ENCODE measurements at places on chromosomes 3 and 15.
A peak's percentile ranks its signal among the peaks of the same experiment; 100 is the strongest.

DNA sequence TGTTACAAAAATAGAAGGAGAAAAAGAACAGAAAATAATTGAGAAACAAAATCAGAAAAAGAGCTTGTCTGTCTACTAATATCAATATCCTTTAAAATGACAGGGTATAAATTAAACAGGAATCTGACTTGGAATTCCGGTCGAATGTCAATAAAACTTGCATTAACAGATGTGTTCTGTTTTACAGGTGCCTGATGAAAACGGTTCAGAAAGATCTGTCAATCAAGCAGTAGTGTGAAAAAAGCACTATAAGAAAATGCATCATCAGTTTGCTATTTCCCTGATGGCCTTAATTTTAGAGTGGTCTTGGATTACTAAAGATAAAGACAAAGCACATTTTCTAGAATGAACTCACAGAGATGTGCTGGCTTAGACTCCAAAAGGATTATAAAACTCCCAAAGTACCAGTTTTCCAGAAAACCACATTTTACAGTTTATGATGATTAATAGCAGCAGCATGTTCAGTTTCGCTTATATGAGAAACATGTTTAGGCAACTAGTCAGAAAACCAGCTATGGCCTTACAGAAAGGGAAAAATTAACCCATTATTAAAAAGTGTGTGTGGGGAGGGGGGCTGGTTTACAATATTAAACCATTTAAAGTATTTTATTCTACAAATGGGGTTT is 8.2 kb upstream of the C3orf38 start:
- DNase-seq: peak; percentile 10

DNA sequence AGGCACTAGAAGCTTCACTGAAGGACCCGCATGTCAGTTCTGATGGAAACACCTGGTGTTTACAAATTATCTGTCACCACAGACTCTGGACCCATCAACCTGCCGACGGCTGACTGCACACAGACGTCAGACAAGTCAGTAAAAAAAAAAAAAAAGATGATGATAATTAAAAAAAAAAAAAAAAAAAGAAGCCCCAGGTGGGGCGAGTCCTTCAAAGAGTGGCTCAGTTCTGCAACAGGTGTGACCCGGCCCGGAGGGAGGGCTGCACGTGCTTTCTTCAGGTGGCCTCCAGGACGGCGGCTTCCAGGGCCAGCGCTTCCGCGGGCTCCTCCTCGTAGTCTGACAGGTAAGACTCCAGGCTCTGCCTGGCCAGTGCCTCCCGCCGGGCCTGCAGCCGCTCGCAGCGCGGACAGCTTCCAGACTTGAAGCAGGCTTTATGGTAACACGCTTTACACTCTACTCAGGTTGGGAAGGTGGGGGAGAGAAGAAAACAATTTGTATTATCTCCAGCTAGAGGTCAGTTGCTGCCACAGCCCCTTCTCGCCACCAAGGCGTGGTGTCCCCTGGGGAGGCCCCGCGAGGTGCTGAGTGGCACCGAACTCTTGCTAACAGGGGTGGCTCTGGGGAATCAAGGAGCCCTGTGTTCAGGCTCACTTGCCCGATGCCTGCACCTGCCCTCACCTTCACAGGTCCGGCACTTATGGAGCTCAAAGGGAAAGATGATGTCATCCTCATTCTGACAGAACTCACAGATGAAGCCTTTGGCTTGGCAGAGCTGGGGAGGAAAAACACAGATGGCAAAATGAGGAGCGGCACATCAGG is 61.8 kb downstream of the RUBCN start:
- no peak for DNase-seq

DNA sequence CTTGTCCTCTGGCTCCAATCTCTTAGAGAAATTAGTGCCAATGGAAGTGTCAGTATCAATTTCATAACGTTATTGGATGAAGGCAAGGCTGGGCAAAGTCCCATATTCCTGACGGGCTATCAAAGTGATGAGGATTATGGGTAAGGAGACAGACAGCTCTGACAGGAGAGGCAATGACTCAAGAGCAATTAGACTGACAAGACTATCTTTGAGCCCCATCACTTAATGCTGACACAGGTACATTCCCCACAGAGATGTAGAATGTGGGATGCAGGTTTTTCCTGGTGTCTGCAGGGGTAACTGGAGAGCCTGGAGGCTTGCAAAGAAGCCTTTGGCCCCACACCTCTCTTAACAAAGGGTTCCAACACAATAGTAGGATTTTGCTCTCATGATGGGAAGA is 208.3 kb downstream of the NTRK3 start:
- DNase-seq: no peak

DNA sequence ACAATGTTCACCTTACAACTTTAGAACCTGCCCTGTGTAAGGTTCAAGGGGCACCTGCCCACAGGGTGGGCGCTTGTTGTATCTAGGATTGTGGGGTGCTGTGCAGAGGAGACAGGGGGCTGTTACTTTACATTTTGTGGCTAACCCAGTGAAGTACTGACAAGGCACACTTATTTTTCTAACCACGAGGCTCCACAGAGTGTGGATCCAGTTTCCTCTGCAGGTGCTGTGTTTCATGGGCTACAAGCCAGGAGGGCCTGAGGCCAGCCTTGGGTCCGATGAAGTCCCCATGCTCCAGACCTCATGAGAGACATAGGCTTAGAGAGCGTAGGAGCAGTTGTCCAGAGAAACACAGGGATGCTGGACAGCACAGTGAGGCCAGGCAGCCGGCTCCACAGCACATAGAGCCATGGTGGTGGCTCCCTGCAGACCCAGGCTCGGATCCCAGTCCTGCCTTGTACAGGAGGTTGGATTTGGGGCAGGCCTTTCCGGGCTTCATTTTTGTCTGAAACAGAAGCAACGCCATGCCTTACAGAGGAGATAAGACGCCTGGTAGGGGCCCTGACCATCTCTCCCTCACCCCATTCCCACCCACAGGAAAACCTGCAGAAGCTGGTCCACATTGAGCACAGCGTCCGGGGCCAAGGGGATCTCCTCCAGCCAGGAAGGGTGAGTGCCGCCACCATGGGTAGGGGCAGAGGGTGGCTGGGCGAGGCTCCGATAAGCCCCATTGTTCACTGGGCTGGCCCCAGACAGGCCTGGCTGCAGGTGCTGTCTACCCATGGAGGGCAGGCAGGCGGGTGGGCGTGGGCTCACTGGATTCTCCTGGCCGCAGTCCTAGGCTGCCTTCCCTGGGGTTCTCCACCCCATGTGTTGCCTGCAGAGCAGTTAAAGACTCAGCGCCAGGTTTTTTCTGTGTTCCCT is 40.1 kb upstream of the NR2C2 start:
- no peak for DNase-seq

GRCh38 chr3:41697702-41698101 is 264.2 kb downstream of the ULK4 start:
- DNase-seq: no peak

GRCh38 chr15:74257105-74257504 is 21.0 kb downstream of the CCDC33 start:
- DNase-seq: no peak

DNA sequence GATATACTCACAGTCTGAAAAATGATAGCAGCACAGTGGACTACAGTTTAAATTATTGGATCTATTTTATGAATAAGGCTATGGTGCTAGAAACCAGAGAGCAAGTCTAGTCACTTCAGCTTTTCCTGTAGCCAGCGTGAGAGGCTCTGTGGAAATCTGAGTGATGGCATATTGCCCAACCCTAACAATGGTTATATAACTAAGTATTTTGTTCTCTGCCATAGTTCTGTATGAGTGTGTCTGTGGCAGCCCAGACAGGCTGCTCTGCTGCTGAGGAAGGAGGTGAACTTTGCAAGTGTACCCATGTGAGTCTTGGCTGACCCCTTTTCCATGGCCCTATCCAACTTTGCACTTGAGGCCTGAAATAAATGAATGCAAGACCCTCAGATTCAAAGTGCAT is 105.7 kb downstream of the LRTM1 start:
- peak; percentile 8 for DNase-seq

DNA sequence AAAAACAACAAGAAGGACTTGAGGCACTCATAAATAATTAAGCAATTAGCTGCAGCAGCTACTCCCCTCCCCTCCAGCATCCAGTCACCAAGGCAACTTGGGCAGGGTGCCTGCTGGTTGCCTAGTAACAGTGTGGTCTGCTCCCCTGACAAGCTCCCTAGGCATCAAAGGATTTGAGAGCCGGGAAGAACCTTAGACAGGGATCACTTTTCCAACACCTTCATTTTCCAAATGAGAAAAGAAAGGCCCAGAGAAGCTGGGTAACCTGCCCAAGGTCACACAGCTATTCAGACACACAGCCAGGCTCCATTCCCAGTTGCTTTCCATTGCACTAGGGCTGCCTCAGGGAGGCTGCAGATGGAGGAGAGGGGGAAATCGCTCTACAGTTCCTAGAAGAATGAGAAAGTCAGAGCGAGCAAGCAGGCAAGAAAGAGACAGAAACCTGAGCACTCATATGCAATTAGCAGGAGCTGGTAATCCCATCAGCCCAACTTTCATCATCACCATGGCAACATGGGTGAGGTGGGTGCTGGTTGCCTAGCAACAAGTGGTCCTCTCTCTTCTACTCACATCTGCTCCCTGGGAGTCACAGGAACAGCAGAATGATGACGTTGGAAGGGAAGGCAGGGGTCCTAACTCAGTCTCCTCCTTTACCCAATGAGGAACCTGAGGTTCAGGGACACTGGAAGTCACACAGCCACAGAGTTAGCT is 3.6 kb upstream of the EIF4E3 start:
- no peak for DNase-seq

DNA sequence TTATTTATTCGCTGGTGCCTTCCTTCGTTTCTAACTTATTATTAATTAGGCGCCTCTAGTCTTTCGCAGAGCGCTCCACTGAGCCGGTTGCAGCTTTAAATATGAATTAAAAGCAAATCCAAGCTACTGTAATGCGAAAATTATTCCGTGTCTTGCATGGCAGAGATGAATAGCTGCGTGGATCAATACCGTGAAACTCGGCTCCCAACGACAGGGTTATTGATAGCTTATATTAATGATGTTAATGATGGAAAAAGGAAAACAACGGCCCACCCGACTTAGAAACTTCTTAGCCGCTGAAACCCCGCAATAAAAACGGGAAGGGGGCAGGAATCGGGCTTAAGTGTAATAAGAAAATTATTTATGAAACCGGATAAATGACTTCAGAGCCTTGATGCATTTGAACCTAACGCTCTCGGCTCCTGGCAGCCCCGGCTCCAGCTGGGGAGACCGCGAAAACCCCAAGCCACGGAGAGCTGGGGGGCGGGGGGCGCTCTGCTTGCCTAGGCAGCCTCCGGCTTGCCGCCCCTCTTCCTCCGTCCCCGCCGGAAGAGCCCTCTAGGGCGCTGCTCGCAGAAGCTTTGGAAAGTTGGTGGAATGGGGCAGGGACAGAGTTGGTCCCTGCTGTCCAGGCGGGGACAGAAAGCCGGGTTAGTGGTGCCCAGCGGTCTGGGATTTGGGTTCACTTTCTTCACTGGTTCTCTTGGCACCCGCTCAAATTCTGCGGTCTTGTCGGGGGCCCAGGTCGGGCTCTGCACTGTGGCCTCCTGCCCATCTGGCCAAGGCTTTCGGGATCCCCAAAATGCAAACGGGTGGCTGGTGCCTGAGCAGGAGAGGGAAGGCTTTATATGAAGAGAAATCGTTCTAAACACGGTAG is 7.7 kb upstream of the ONECUT1 start:
- no peak for DNase-seq

- no peak for DNase-seq
Measured at GRCh38 chr3:46065750-46066256, 38.5 kb upstream of the XCR1 start.

DNA sequence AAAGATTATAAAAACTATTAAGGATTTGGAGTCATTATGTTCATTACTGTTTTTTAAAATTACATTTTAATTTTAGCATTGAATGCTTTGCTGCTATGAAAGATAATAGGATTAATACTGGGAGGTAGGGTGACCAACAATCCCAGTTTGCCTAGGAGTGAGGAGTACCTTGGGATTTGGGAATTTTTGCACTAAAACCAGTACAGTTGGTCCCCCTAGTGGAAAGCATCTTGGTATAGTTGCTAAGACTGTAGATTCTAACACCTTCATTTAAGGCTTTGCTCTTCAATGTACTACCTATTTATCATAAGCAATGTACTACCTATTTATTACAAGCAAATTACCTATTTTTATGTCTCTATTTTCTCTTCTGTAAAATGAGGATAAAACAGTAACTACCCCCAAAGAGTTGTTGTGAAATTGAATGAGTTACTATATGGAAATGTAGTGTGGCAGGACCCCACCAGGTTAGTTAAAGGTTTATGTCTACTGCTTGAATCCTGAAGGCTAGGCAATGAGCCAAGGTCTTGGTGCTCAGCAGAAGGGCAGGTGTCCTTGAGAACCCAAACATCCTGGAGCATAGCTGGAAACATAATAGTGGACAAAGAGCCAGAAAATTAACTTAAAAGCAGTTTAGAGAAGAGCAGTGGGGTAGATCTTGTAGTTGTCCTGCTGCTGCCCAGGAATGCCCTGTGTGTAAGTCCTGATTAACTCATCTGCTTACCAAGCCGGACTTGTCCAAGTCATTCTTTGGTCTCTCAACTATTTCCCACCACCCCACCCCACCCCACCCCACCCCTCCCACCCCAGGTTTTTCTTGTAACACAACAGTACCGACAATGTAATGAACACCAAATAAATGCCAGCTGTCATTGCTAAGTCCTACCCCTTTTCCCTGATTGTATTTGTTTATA is 49.2 kb upstream of the NMD3 start:
- DNase-seq: no peak

GRCh38 chr15:39250001-39250400 is 330.9 kb upstream of the THBS1 start:
- DNase-seq: no peak

DNA sequence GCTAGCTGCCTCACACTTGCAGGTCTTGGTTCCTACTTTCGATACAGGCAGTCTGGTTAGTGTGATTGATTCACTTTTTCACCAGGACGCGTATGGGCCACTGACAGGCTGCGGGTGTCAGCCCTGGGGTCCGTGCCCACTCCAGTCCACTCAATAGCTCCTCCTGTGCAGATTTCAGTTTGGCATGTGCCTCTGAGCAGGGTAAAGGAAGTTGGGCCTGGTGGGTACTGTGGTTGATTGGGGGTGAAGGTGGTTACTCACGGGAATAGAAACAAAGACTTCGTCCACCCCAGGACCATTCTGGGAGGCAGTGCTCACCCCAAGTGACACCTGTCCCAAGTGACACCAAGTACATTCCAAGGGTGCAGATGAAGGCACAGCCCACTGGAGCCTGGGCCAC is 62.3 kb downstream of the EPHB1 start:
- no peak for DNase-seq

- DNase-seq: no peak
Measured at GRCh38 chr15:46315434-46315833, 680.6 kb downstream of the SQOR start.

GRCh38 chr15:28902856-28903255 is 17.1 kb downstream of the APBA2 start:
- no peak for DNase-seq

DNA sequence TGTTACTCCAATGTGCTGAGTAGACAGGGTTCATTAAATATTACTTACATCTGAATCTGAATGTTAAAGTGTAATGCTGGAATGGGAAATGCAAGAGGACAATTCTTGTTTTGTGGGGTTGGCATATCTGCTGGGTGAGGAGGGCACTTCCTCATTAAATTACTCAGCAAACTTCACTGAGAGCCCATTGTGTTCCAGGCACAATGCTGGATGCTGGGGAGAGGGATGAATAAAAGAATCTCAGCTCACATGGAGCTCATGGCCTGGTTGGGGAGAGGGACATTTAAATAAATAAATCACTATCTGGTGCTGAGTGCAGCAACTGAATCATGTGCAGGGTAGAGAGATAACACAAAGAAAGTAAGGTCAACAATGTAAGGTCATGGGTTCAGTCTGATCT is 199.2 kb upstream of the CFAP20DC start:
- no peak for DNase-seq

All from AG08396 (cell line).